ENCODE measurements at places on chromosomes 12 and 14.

DNA sequence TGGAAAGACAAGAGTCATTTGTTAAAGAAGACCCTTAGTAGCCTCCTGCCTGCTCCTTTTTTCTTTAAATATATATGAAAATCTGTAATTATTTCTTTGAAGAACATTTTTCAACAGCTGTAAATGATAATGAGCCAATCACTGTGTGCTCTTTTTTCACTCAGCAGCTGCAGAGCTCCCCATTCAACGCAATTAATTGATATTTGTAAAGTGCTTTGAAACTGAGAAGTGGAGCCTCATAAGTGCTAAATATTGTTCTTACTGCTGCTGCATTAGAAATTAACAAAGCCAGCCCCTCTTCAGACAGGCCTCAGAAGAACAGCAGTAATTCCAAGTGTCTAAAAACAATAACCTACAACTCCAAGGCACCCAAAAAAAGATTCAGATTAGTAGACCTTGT lies 224.3 kb downstream of the GXYLT1 start:
- DNase-seq, result no peak

- no peak for DNase-seq
Measured at GRCh38 chr12:69421548-69421947, 48.6 kb upstream of the FRS2 start.

DNA sequence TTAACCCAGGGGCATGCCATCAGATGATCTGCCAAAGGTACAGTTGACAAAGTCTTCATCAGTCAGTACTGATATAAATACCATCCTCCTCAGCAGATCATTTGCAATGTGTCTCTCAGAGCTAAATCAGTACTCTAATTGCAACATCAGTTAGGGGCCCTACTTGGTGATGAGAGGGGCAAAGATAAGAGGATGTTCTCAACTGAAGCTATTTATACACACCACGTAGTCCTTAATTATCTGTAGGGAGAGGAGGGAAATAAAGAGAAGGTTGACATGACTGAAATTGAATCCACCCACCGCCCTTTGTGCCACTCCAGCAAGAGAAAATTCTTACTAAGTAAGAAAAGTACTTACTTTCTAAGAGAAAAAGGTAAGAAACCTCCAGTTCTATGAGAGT lies 157.8 kb upstream of the NUDT4 start:
- DNase-seq, result no peak

DNA sequence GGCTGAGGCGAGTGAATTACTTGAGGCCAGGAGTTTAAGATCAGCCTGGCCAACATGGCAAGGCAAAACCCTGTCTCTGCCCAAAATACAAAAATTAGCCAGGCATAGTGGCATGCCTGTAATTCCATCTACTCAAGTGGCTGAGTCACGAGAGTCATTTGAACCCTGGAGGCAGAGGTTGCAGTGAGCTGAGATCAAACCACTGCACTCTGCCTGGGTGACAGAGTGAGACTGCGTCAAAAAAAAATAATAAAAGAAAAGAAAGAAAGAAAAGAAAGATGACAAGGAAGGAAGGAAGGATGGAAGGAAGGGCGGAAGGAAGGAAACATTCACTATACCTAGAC lies 159.6 kb upstream of the CNOT2 start:
- DNase-seq, result no peak

DNA sequence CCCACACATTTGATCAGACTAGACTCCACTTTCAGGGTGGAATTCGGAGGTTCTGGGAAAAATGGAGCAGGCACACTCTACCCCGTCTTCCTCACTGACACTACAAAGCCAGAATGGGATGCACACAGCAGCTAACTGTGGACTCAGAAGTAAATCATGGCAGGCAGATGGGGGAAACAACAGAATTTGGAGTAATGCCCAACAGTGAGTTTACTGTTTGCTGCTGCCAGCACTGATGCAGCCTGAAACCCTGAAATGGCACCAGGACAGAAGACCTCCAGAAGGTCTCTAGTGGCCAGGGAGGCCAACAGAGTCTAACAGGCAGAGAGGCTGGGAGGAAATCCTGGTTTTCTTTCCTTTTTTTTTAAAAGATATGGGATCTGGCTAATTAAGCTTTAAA lies 24.6 kb downstream of the KCTD10 start:
- no peak for DNase-seq

- DNase-seq, result no peak
Measured at GRCh38 chr12:91639327-91639726, 456.7 kb upstream of the DCN start.

DNA sequence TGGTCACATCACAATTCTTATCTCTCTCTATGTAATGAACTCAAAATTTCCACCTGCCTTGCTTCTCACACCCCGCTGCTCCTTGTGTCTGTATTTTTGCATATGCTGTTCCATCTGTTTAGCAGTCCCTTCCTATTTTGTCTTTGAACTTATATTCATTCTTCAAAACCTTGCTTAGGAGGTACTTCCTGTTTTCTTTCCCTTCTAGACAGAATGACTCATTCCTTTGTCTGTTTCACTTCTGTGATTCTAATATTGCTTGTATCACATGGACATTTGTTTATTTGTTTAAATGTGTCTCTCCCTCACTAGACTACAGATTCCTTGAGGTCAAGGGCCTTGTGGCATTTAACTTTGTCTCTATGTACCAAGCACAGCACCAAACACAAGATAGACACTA lies 424.2 kb downstream of the ETNK1 start:
- no peak for DNase-seq

- no peak for DNase-seq
Measured at GRCh38 chr12:15928870-15929571, 17.9 kb downstream of the DERA start.

GRCh38 chr12:45168976-45169375 lies 46.9 kb upstream of the ANO6 start:
- no peak for DNase-seq

DNA sequence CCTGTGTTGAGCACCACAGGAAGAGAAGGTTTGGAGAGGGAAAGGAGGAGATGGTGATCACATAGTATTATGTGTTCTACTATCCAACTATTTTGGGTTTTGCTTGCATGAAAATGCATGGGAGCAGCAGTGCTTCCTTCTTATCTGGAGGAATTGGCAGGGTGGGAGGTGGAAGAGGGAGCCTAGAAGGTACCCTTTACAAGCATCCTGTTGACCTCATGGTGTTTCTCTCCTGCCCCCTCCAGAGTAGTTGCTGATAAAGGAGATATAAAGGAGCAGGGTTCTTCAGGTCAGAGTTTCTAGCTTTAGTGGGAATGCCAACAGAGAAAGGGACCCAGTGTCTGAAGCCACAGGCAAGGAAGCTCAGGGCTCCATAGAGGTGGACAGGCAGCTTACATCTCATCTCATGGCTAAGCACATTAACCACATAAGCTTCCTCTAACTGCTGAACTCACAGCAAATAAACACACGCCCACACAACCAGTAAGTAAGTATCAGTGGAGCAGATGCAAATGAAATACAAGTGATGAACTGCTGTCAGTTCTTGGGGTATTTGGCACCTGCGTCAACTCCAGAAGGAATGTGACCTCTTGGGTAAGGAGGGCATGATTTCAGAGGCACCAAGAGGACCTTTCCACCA lies 174.2 kb upstream of the SLC38A2 start:
- peak; percentile 42 for DNase-seq

DNA sequence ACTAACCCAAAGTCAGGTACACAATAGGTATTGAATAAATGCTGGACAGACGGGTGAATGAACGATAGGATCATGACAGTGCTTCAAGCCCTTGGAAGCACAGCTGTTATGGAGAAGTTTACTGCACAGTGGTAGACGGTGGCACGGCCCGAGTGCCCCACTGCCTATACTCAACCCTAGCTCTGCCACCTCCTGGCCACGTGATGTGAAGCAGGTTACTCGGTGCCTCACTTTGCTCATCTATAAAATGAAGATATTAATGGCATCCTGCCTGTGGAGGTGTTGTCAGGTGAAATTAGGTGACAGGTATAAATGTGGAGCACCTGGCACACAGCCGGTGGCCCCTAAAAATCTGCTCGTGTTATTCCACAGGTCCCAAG lies 5.8 kb downstream of the ASB2 start:
- DNase-seq, result peak; percentile 72

GRCh38 chr14:42715316-42715715 lies 1108.6 kb downstream of the LRFN5 start:
- no peak for DNase-seq

- no peak for DNase-seq
Measured at GRCh38 chr14:95174184-95174792, 17.0 kb upstream of the DICER1 start.

DNA sequence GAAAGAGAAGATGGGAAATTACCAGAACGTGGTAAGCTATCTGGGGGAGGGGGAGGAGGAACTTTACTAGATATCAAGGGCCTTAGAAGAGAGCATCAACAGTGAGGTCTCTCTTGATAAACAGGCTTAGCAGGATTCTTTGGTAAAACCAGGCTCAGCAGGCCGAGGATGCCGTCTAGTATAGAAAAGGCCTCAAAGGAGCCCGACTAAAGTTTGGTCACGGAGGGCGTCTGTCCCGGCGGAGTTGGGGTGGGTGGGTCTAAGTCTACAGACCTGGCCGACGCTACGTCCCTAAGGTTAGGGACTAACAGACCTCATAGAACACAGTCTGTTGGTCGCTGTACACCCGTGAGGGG lies 538 bp upstream of the TIGAR start:
- DNase-seq, result no peak

GRCh38 chr12:71071536-71072097 lies 86.2 kb downstream of the TSPAN8 start:
- DNase-seq, result no peak

DNA sequence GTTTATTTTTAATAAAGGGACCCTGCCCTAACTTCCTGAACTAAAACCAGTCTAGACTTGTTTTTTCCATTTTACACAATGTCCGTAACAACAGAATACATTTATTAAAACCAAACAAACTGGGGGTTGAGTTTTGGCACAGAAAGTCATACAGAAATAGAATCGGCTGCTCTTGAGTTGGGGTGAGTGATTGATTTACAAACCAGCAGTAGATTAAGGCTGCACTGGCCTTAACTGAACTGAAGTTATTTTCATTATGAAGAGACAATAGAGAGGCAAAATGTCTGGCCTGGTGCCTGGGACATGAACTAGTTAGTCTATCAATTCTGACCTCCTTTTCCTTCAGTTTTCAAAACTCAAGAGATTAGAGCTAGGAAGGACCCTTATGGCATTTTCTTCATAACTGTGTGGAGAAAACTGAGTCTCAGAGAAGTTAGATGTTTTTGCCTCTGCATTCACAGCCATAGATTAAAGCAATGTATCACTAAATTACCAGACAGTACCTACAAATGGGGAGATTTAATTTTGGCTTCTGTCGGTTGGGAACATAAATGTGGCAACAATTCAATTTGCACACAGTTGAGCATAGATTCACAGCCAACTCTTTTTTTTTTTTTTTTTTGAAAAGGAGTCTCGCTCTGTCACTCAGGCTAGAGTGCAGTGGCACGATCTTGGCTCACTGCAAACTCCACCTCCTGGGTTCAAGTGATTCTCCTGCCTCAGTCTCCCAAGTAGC lies 19.8 kb upstream of the MGP start:
- DNase-seq, result no peak

DNA sequence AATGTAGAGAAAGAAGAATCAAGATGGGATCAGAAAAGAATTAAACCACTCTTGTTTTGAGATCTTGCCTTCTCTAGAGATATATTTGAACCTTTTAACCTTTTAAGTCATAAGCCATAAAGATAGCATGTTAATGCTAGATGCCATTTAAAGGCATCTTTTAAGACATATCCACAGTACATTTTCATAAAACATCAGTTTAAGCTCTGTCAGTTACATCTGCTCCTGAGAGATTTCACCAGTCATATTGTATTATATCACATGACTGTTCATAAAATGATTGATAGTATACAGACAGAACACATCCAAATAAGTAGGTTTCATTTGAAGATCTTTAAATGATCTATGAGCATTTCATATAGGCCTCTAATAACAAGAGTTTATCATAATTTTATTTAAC lies 1238.5 kb downstream of the SLC16A7 start:
- DNase-seq, result no peak

GRCh38 chr12:107317751-107318555 lies 224.6 kb upstream of the CRY1 start:
- peak; percentile 86 for DNase-seq

GRCh38 chr12:65269603-65270002 lies 8.9 kb upstream of the MSRB3 start:
- DNase-seq, result no peak

DNA sequence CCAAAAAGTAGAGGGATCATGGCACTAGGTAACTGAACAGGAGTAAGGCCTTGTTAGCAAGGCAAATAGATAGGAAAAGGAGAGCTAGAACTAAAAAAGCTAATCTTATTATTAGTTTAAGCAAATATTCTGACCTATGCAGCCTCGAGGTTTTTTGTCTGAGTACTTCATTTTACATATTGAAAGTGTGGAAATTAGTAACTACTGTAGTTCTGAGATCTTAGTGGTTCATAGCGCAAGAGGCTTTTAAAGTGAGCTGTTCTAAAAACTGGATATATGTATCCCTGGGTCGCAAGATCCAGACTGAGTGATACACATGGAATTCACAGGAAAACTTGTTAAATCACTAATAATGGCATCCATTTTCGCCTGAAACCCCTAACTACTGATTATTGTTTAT lies 411.0 kb upstream of the SOX5 start:
- DNase-seq, result no peak

GRCh38 chr12:24561882-24562770 lies 386.8 kb downstream of the BCAT1 start:
- DNase-seq, result no peak

- DNase-seq, result no peak
Measured at GRCh38 chr14:73502017-73502619, 11.4 kb downstream of the RIOX1 start.

DNA sequence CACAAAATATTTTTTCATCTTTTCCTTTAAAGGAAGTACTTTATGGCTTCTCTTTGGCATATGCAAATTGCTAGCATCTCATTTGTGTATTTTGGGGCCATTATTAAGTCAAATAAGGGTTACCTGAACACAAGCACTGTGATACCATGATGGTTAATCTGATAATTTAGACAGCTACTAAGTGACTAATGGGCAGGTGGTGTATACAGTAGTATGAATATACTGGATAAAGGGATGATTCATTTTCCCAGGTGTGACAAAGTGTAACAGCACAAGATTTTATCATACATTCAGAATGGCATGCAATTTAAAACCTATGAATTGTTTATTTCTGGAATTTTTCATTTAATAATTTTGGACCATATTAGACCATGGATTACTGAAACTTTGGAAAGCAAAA lies 27.2 kb upstream of the ANO4 start:
- DNase-seq, result no peak

DNA sequence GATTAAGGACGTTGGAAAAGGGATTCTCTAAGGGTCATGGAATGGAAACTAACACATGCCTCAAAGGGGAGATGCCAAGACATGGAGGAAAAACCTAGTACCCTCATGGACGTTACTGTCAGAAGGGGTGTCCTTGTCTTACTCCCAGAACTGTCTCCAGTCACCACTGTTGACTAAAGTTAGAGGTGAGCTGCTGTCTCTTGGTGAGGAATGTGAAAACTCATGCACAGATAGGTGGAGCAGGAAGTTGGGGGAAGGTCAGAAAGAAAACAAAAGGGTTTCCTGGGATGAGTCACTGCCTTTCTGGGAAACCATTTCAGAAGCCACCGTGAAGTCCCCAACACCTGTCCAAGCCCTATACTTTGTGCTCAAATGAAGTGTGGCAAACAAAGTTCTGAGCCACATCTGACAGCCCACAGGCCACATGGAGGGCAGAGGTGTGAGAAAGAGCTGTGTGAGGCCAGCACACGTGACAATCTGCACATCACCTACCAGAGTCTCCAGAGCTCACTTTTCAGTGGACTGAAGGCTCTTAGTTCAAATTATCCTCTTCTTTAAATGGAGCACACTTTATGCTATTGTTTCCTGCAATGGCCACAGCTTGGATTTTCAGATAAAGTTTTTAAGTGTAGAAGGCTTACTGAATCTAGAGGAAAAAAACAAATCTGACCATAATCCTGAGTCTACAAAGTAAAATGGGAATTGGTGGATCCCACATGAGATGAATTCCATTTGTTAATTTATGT lies 92.9 kb upstream of the EGLN3 start:
- DNase-seq, result peak; percentile 94

All from stimulated activated naive CD8-positive, alpha-beta T cell treated with anti-CD3 and anti-CD28 coated beads, Interleukin-15, amount 100 ng/mL, for 72 hours (primary cell).